ENCODE measurements at places on chromosomes 7 and 10.

DNA sequence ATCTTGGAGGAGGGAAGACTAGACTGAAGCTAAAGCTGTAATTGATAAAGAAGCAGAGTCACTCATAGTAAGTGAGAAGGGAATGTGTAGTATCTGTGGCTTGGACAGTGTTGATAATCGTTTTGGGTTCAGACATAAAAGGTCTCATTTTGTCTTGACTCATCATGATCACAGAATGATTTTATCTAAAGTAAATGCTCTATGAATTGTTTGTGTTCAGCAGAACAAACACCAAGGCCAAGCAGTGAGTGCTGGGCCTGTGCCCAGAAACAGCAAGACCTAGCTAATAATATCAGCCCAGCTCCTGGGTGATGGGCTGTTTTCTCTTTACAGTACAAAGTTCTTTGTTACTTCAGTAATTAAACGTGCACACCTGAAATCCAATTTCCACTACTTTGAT is 26.7 kb upstream of the CD36 start:
- no peak for DNase-seq

DNA sequence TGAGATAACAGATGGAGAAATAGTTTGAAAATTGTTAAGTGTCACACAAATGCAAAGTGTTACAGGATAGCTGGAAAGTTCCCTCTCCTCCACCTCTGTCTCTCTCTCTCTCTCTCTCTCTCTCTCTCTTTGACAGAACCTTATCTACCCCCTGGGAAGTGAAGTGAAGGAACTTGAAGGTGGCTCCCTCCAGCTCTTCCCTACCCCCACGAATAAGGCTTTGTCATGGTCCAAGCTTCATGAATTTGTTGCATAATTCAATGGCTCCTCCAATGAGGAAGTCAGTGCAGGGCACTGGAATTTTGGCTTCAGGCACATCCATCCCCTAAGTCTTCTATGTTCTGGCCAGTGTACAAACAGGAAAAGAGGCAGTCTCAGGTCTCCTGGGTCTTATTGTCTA is 66.4 kb downstream of the CDHR3 start:
- no peak for DNase-seq

DNA sequence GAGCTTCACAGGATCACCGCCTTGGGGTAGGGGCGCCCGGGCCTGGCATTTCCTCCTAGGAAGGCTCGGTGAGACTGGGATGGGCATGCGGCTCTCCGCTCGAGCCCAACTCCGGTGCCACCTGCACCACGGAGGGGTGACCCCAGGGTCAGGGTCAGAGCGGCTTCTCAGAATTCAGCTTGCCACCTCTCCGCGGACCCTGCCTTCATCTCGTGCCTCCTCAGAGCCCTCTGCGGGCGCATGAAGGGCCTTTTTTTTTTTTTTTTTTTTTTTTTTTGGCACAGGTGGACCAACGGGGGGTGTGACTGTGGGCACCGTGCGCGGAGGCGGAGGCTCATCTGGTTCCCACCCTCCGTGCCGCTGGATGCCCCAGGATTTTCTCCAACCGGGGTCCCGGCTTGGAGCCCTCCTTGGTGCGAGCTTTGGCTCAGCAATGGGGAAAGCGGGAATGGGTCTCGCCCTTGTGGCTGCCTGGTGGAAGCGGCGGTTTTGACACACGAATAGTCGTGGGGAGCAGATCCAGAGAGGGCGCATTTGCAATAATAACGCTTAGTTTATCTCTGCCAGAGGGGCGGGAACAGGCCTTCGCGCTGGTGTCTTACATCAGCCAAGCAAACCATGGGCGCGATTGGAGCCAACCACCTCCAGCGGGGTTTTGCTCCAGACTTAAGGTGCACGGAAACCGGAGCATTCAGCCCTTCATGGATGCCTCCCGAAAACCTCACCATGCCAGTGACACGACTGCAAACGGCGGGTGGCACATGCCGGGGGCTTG is 5.0 kb upstream of the TNRC18 start:
- DNase-seq, result peak; percentile 82

DNA sequence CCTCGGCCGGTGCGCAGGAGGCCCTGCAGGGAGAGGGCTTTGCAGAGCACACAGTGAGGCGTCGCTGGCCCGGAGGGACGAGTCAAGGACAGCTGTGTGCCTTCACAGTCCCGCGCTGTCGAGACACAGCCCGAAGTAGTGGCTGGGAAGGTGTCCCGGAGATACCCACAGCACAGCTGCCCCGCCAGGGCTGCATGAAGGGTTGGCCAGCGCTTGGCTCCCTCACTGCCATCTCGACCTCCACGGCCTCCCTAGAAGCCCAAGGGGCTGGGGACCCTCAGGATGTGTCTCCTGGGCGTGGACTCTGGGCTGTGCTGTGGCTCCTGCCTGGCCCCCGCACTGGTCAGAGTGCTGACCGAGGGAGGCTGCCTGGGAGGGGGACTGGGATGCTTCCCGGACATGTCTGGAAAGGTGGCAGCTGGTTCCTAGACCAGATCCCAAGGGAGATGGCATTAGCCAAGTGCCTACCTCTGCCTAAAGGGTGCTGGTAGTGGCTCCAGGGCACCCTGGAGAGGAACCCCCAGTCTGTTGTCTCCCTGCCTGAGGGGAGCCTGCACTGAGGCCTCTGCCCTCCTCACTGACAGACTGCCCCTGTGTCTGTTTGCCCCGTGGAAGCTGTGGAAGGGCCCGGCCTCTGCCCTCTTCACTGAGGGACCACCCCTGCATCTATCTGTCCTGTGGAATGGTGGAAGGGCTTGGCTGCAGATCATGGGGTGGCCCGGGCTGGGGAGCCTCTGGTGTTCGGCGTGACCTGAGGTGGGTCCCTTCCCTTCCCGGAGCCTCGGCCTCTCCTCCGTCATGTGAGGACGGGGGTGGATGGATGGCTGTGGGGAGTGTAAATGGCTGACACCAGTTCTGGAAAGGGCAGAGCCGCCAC is 5.8 kb downstream of the ELFN1 start:
- DNase-seq, result no peak

- no peak for DNase-seq
Observed at GRCh38 chr10:23065181-23065948, 30.0 kb upstream of the MSRB2 start.

GRCh38 chr7:155228459-155228845 is 69.2 kb upstream of the INSIG1 start:
- DNase-seq, result no peak

- no peak for DNase-seq
Observed at GRCh38 chr10:94349327-94349726, 13.4 kb downstream of the NOC3L start.

DNA sequence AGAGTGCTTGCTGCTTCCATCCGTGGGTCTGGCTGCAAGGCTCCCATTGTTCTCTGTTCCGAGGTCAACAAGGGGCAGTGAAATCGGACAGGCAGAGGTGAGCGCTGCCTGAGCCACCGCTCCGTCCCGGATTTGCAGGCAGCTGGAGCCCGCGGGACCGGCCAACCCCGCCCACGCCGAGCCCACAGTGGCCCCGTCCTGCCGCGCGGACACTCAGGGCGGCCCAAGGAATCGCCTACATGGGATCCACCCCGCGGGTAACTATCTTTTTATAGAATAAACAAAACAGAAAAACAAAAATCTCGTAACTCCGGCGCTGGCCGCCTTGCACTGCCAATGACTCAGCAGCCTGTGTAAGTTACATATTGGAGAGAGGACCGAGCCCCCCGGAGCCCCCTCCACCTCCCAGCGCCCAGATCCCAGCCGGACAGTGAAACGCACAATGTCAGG is 1.9 kb downstream of the BNIP3 start:
- DNase-seq, result no peak

- DNase-seq, result no peak
Observed at GRCh38 chr10:43227911-43228782, 38.7 kb downstream of the RASGEF1A start.

GRCh38 chr7:3157566-3158287 is 114.1 kb upstream of the CARD11 start:
- no peak for DNase-seq

GRCh38 chr10:89966211-89966610 is 264.8 kb downstream of the KIF20B start:
- no peak for DNase-seq

- peak; percentile 84 for DNase-seq
Observed at GRCh38 chr7:128738570-128739047, 550 bp upstream of the CALU start.

DNA sequence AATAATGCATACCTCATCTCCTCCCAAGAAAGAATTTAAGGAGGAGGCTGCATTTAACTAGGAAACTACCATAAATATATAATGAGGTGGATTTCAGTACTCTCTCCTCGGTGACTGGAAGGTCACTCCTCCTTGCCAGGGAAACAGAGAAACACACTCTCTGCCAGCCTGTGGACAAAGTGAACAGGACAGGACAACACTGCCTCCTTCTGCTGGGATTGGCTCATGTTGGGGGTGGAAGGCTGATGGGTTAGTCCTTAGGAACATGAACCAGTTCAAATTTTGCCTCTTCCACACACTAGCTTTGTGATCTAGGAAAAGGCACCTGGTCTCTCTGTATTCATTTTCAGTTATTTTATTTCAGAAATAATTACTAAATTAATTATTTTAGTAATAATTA is 50.6 kb upstream of the STEAP4 start:
- no peak for DNase-seq

GRCh38 chr10:73730153-73730906 is 13.8 kb upstream of the SEC24C start:
- DNase-seq, result peak; percentile 75

- no peak for DNase-seq
Observed at GRCh38 chr7:148473703-148474480, 116.7 kb upstream of the C7orf33 start.

- DNase-seq, result no peak
Observed at GRCh38 chr7:69819333-69819705, 221.0 kb downstream of the AUTS2 start.

DNA sequence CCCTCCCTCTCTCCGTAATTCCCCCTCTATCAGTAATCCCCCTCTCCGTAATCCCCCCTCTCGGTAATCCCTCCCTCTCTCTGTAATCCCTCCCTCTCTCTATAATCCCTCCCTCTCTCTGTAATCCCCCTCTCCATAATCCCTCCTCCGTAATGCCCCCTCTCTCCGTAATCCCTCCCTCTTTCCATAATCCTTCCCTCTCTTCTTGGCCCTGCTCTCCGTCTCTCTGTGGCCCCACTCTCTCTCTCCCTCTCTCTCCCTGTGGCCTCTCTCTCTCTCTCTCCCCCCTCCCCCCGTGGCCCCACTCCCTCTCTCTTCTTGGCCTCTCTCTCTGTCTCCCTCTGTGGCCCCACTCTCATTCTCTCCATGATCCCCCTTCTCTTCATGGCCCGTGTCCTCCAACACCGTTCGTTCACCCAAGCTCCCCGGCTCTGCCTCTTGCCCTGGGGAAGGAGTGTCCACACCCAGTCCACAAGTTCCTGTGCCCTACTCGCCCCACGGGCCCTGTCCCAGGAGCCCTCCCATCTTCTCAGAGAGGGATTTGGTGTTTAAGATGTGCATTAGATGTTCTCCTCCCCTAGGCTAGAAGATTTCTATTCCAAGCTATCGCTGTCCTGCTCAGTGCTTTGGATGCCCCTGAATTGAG is 19.8 kb downstream of the SHH start:
- DNase-seq, result no peak

- no peak for DNase-seq
Observed at GRCh38 chr7:130957137-130957513, 223.1 kb upstream of the KLF14 start.

GRCh38 chr7:128003787-128004186 is 27.4 kb downstream of the LRRC4 start:
- no peak for DNase-seq

GRCh38 chr7:74002474-74003017 is 25.4 kb upstream of the ELN start:
- DNase-seq, result no peak

GRCh38 chr10:36597756-36598320 is 527.6 kb upstream of the ANKRD30A start:
- DNase-seq, result no peak

- DNase-seq, result no peak
Observed at GRCh38 chr10:119166564-119166963, 1.1 kb upstream of the SFXN4 start.

GRCh38 chr7:22597844-22598243 is 97.9 kb upstream of the STEAP1B start:
- no peak for DNase-seq

Measured in DMS 273 treated with DMSO at 0.1 percent for 48 hours (cell line).